Diencephalon (tissue), 1 donor: ENCODE measurements at places on chromosomes 11 and 22. TPM values are rescaled to one million over a fixed set of nuclear protein-coding genes. Genes with fewer than 3 reads are reported as not detected.

Gene CHRDL2
- not detected for total RNA-seq

Gene SYT13
- total RNA-seq, result 248 TPM

Gene KLHDC7B
- total RNA-seq, result not detected

Gene RASSF10
- 10.8 TPM for total RNA-seq

Gene MS4A6E
- not detected for total RNA-seq

Gene TMEM132A
- 104 TPM for total RNA-seq

Gene RASGRP2
- total RNA-seq, result 54.2 TPM
